SHP77 (cell line): ENCODE measurements at places on chromosomes 13 and 19.

- no peak for DNase-seq
Measured at GRCh38 chr13:25702386-25702785, 330.6 kb downstream of the ATP8A2 start.

DNA sequence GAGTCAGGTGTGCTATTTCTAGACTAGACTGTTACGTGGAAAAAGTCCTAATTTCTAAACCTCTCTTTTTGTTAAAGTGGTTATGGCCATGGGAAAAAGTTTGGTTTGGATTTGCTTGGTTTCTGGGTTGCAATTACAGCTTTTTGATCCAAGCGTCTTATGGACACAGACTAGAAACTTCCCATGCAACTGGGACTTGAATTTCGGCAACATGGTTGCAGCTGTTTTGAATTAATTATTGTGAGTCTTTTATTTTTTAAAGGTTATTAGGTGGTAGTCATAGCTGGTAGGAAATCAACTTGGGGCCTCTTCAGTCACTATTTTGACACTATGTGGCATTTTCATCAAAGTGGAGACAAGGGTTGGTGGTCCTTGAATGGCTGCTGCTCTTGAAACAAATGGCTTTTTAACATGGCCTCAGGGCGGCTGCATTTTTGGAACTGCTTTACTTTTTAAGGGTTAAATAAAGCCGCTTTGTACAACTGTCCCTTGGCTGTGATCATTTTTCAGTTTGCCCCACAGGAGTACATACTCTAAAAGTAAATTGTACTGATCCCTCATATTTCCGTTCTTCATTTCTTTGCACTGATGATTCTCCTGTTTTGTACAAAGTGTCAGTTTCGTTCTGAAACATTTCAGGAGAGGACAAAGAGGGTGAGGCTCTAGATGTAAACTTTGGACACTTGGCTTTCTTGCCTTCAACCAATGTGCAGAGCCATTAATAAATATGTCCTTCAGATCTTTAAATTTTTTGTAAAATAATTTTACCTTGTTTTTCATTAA is 15.9 kb downstream of the HNRNPM start:
- no peak for DNase-seq

- DNase-seq, result no peak
Measured at GRCh38 chr19:13459351-13459750, 46.9 kb downstream of the CACNA1A start.

- DNase-seq, result no peak
Measured at GRCh38 chr13:35475212-35475959, 1.1 kb downstream of the MAB21L1 start.

- no peak for DNase-seq
Measured at GRCh38 chr13:70616847-70617246, 508.6 kb upstream of the KLHL1 start.

DNA sequence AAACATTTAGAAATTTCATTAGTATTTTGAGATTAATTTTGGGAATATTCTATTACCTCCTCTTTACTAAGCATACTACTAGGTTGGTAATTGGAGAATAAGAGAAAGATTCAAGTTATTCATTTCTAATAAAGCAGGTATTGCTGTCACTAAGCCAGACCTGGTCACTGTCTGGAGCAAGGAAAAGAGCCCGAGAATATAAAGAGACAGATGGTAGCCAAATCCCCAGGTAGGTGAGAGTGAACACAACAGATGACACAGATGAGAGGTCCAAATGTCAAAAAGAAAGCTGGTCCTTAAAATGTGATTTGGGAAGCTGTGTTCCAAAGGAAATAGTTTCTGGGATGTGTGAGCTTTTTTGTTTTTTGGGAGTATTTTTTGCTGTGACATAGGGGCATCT is 128.6 kb downstream of the ZNF100 start:
- DNase-seq, result no peak

- DNase-seq, result no peak
Measured at GRCh38 chr13:46040763-46041162, 11.8 kb downstream of the ZC3H13 start.

GRCh38 chr13:29509999-29510589 is 85.4 kb downstream of the SLC7A1 start:
- no peak for DNase-seq

- no peak for DNase-seq
Measured at GRCh38 chr13:62663767-62664166, 1248.1 kb upstream of the PCDH20 start.

DNA sequence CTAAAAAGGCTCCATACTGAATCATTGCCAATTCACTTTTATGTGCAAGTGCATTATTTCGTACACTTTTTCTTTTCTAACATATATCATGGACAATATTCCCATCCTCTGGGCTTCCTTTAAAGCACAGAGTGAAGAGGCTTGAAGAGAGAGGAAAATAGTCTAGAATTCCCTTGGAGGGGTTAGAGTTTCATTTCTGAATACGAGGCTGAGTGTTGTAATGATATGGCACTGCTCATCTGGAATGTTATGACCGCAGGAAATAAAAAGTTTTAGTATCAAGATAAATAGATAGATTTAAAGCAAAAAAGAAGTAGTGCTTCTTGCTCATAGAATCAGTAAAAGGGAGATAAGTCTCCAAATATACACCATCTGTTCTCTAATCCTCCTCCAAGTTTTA is 412.3 kb upstream of the SLITRK1 start:
- DNase-seq, result no peak

- no peak for DNase-seq
Measured at GRCh38 chr19:43450545-43450997, 14.8 kb downstream of the LYPD3 start.

GRCh38 chr19:4814625-4815425 is 16.7 kb downstream of the TICAM1 start:
- DNase-seq, result no peak

GRCh38 chr13:99976575-99976974 is 5.0 kb upstream of the ZIC5 start:
- no peak for DNase-seq

DNA sequence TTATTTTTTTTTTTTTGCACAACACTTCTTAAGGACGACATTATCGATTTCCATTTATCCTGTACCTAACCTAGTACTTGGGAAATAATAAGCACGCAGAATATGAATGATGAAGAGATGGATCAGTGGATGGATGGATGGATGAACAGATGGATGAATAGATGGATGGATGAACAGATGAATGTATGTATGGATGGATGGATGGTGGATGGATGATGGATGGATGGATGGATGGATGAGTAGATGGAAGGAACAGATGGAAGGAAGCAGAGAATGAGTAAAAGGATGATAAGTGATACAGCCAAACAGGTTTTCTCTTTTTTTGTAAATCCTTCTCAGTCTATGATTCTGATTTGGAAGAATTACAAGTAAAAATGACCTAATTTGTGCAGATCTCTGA is 166.9 kb downstream of the COL4A1 start:
- no peak for DNase-seq

- no peak for DNase-seq
Measured at GRCh38 chr13:20908714-20909497, 6.4 kb upstream of the XPO4 start.

- DNase-seq, result no peak
Measured at GRCh38 chr13:92825938-92826596, 400.5 kb upstream of the GPC6 start.

- DNase-seq, result no peak
Measured at GRCh38 chr13:49272296-49272695, 24.6 kb downstream of the CDADC1 start.

GRCh38 chr13:93750676-93751075 is 524.1 kb downstream of the GPC6 start:
- DNase-seq, result no peak

DNA sequence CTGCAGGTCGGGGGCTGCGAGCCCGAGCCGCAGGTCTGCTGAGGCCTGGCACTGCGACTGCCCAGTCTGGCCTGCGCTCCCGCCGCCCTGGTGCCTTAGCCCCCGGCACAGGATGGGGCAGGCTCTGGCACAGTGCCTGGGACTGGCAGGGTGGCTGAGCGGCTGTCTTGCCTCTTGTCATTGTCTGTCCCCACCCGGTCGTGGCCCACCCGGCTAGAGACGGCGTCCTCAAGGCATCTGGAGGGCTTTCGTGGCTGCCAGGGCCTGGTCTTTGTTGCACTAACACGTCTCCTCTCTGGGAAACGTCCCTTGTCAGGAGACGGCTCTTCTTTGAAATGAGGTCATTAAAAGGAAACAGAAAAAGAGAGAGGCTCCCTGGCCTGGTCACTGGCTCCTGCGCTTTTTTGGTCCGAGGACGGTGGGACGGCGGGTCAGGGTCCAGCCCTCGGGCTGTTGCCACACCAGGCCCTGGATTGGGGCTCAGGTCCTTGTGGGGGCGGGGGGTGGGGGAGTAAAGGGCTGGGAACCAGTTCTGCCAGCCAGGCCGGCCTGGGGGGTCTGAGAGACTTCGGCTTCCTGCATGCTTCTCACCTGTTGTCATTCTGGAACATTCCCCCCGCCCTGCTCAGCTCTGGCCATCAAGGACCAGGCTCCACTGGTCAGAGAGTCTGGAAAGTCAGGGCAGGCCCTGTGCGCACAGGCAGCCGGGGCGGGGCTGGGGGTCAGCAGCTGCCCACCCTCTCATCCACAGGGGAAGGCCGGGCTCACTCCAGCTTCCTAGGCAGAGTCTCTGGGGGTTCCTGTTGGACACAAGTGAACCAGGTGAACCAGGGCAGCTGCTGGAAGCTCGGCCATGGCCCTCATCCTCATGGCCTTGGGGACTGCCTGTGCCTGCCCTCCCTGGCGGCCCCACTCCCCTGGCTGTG is 6.2 kb upstream of the ZNF554 start:
- no peak for DNase-seq

DNA sequence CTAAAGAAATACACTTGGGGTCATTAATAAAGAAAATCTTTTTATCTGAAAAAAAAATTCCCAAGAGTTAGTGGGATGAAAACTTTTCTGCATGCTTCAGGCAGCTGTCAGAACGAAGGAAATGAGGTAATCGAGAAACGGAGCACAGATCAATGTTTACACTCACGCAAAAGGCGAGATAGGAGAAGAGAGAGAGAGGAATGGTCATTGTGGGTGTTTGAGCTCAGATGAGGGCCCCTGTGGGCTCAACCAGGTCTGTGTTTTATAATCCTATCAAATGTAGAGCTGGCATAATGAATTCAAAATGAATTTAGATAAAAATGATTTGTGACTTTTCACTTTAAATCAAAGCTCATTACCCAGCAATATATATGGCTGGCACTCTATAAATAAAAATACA is 6.3 kb upstream of the RXFP2 start:
- peak; percentile 3 for DNase-seq

DNA sequence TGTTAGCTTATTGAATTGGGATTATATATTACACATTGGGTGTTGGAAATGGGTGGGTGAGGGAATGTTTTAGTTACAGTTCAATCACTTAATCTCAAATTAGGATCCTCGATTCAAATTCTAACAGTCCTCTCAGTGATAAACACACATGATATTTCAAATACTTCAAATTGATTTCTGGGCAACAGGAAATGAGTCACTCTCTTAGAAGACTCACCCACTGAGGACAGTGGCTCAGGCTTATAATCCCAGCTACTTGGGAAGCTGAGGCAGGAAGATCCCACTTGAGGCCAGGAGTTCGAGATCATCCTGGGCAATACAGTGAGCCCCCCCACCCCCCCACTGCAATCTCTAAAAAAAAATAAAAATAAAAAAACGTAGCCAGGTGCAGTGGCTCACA is 435.3 kb downstream of the KLF12 start:
- DNase-seq, result no peak

DNA sequence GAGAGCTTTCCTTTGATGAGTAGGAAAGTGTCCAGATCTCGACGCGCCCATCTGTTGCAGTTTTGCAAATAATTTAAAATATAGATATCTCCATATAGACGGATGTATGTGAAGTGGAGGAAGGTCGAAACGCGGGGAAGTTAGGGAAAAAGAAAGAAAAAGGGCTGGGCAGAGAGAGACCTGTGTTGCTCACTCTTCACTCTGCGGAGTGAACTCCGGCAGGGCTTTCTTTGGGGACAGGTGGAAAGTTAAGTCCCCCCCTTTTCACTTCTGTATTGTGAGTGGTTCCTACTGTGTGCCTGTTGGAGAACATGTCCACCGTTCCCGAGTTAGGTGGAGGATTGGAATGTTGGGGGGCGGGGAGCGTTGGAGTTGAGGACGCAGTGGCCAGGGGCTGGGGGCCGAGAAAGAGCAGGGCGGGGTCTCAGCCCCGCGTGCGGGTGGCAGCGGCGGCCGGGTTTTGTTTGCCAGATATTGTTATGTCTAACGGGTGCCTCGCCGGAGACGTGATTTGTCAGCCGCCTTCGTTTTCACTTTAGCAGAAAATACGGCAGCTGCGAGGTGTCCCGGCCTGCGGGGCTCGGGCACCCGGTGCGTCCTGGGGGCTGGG is 145.1 kb upstream of the ZNF536 start:
- no peak for DNase-seq

DNA sequence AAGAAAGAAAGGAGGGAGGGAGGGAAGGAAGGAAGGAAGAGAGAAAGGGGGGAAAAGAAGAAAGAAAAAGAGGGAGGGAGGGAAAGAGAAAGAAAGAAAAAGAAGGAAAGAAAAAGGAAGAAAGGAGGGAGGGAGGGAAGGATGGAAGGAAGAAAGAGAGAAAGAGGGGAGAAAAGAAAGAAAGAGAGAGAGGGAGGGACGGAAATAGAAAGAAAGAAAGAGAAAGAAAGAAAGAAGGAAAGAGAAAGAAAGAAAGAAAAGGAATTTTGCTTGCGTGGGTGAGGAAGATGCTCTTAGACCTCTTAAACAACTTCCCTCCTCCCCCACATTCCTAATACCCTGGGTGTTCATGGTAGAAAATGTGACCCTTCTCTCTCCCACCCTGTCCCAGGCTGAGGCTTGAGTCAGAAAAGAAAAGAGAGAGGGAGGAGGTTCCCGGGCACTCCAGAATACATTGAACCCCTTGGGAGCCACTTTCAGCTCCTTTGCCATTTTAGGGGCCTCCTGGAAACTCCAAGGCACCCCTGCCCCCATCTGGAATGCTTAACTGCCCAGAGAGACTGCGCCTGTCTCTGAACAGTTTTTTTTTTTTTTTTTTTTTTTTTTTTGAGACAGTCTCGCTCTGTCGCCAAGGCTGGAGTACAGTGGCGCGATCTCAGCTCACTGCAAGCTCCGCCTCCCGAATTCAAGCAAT is 9.2 kb upstream of the KANK3 start:
- no peak for DNase-seq

GRCh38 chr19:10222201-10222890 is 8.8 kb downstream of the S1PR2 start:
- no peak for DNase-seq

DNA sequence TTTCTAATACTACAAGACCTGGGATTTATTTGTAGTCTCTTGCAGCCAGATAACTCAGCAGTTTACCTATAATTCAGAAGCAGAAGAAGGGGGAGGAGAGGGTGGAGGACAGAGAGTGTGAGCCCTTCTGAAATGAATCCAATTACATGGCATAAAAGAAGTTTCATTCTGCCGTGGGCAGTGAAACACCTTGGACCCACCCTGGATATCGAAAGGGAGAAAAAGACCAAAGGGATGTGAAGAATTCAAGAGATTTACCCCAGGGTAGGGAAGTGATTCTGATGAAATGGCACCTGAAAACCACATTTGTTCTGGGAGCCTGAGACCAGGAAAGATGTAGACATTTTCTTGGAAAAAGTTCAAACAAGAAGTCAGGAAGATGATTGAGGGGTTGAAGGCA is 140.9 kb downstream of the NDFIP2 start:
- DNase-seq, result no peak

GRCh38 chr13:75327135-75327510 is 154.8 kb downstream of the TBC1D4 start:
- DNase-seq, result no peak
